Transverse colon (tissue), 4 donors: ENCODE measurements at places on chromosomes 1 and 21.

- H3K36me3 ChIP-seq, result no peaks in the 10 kb centered on the region
- no peak overlapping the region for H3K4me3 ChIP-seq
- DNase-seq, result no peak
- no peaks in the 10 kb centered on the region for H3K4me1 ChIP-seq
- H3K27ac ChIP-seq, result no peak overlapping the region
Observed at GRCh38 chr21:45150638-45151131, 76.3 kb downstream of the ADARB1 start.

DNA sequence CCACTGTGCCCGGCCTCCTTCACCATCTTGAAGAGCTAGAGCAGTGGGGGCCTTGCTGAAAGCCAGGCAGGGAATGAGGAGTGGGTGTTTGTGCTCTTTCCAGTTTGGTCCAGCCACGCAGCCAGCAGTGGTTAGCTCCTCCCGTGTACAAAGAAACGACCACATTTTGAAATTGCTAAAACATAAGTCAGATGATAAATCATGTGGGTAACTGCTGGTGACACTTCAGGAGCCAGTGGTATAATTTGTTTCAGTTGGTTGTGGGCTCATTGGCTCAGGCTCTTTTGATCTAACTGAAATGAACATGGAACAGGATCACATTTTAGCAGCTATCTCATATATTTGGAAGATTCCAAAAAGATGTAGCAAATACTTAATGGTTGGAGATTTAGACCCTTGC lies 87.6 kb downstream of the MTR start:
- H3K4me3 ChIP-seq, result no peak overlapping the region
- no peak overlapping the region for H3K27ac ChIP-seq
- H3K4me1 ChIP-seq, result no peaks in the 10 kb centered on the region
- no peak for DNase-seq
- no peaks in the 10 kb centered on the region for H3K27me3 ChIP-seq

DNA sequence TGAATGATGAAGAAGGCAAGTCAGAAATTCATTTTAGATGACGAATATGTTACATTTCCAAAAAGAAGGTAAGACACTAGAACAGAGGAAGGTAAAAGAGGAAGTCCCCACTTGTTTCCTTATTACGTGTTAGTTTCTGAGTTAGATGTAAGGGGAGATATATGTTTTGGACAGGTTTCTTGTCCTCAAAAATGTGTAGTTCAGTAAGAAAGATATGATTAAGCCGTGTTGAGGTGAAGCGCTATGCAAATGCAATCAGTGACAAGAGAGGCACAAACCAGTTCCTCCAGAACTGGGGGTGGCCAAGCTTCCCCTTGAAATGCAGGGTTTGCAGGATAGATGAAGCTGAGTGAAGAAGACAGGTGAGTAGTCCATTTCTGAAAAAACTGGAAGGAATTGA lies 293.3 kb upstream of the RUNX1 start:
- no peak overlapping the region for H3K27ac ChIP-seq
- no peak for DNase-seq
- no peaks in the 10 kb centered on the region for H3K36me3 ChIP-seq
- no peaks in the 10 kb centered on the region for H3K27me3 ChIP-seq
- H3K4me1 ChIP-seq, result no peaks in the 10 kb centered on the region

DNA sequence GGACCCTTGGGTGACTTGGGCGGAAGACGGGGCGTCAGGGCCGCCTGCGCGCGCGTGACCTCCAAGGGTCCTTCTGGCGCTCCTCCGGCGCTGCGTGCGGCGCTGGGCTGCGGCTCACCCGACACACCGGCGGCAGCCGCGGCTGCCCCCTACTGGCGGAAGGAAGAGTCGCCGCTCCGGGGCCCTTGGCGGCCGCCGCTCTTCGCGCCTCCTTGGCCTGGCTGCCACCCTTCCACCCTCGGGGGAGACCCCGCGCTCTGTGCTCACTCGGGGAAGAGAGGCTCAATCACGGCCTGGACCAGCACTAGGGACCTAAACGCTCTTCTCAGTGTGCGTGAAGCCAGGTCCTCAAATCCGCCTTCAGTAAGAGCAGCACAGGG lies 89.7 kb downstream of the DMRTA2 start:
- no peaks in the 10 kb centered on the region for H3K36me3 ChIP-seq
- H3K4me3 ChIP-seq, result peak overlapping the region; percentile 55
- peak; percentile 70 for DNase-seq

- H3K27me3 ChIP-seq, result no peaks in the 10 kb centered on the region
- H3K4me3 ChIP-seq, result no peak overlapping the region
- H3K36me3 ChIP-seq, result no peaks in the 10 kb centered on the region
- H3K4me1 ChIP-seq, result no peaks in the 10 kb centered on the region
- no peak for DNase-seq
Observed at GRCh38 chr1:163258181-163258580, 55.5 kb upstream of the RGS5 start.

DNA sequence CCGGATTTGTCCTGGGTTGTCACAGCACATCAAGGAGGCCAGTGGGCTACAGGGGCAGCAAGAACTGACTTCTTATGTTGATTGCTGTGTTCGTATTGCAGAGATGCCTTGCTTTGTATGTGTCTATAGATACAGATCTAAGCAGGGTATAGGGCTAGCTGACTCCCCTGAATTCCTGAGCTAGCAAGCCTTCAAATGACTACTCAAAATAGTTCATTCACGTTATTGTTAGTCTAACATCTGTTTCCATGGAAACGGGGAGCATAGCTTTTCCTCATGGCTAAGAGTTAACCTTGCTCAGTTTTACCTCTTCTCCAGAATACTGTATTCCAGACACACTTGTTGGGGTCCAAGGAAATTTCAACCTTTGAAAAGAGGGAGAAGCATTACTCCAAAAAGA lies 24.1 kb downstream of the TRIM45 start:
- H3K27ac ChIP-seq, result no peak overlapping the region
- H3K4me3 ChIP-seq, result no peak overlapping the region
- no peak for DNase-seq
- H3K4me1 ChIP-seq, result peaks cover 6% of the 10 kb centered on the region
